ENCODE measurements at places on chromosomes 1 and 21.

- no peak for DNase-seq
Measured at GRCh38 chr1:210246447-210246846, 13.9 kb downstream of the SERTAD4 start.

DNA sequence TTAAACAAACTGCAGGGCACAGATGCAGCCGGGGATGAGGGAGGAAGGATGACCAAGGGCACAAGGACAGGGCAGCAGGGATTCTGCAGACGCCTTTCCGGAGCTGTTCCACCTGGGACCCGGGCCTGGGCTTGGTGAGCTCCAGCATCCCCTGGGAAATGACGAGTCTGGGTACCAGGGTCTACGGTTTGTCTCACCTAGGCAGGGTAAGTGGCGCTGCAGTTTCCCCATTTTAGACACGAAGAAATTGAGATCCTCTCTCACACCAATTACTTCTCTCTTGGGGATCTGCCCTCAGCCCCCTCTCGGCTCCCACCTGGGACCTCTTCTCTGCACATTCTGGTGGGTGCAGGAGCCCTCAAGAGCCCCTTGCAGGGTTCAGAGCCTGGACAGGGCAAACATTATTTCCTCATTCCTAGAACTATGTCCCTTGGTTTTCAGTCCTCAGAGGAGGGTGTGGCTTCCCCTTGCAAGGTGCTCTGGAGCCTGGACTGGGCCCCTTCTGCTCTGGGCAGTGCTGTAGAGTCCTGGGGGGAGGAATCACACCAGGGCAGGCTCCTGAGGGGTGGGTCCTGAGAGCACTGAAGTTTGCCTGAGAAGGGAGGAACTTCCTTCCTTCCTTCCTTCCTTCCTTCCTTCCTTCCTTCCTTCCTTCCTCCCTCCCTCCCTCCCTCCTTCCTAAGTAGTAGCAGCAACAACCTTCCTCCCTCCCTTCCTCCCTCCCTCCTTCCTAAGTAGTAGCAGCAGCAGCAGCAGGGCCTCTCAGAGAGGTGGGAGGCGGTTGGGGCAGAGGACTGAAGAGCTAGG is 16.0 kb downstream of the RAP1GAP start:
- DNase-seq: no peak

DNA sequence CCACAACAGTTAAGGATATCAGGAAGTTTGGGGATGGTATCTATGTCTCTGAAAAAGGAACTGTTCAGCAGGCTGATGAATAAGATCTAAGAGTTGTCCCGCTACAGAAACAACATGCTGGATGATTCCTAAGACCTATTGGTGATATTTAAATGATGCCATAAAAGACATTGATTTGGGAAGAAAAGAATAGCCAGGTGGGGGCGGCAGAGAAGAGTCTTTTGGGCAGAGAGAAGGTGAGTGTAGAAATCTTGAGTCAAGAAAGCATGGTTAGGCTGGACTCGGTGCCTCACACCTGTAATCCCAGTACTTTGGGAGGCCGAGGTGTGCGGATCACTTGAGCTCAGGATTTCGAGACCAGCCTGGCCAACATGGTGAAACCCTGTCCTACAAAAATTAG is 11.8 kb upstream of the TMEM201 start:
- no peak for DNase-seq

DNA sequence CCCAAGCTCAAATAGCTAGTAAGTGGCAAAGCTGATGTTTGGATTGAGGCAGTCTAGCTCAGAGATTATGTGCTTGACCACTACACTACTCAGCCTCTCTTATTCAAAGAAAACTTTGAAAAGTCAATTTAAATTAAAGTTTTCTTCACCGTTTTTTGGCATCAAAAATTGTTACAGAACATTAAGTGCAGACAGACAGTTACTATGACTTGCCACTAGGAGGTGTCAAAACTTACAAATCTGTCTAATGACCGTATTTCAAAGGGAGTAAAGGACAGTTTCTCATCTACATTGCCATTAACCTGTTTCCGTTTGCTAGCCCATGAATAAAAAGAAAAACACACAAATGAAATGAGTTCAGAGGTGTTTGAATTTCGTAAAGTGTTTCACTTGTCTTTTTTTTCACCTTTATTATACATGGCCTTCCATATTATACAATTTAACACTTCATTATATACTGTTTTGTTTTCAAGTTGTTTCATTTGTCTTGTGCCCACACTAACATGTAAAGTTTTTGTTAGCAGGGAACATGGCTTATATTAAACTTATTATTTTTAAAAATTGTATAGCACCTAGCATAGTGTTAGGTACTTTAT is 57.4 kb upstream of the MTF2 start:
- DNase-seq: no peak

GRCh38 chr21:34617753-34618339 is 2.9 kb upstream of the RCAN1 start:
- no peak for DNase-seq

- DNase-seq: no peak
Measured at GRCh38 chr1:33710967-33711366, 152.9 kb upstream of the HMGB4 start.

- DNase-seq: no peak
Measured at GRCh38 chr1:100950781-100951180, 54.9 kb downstream of the SLC30A7 start.

- DNase-seq: no peak
Measured at GRCh38 chr1:42941640-42942330, 16.9 kb downstream of the SLC2A1 start.

Data from uterus (tissue), 4 donors.